ENCODE measurements at places on chromosomes 5 and 9.

DNA sequence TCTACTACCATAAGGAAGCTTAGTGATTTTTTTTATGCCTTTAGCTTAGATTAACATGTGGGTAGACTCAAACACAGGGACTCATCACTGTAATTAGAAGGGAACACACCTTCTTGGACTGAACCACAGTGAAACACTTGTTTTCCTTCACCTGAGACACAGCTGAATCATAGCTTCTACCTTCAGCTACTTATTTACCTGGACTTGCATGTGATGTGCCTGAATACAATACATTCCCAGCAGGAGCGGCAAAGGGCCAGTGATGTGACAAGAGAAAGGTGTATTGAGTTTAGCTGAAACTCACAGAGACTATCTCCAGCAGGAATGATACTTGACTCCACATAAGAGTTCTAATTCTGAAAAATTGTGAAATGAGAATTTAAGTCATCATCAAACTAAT, 37.8 kb downstream of the GRAMD2B start:
- DNase-seq, result no peak

GRCh38 chr9:87714819-87715218, 11.1 kb upstream of the CTSL start:
- DNase-seq, result no peak

DNA sequence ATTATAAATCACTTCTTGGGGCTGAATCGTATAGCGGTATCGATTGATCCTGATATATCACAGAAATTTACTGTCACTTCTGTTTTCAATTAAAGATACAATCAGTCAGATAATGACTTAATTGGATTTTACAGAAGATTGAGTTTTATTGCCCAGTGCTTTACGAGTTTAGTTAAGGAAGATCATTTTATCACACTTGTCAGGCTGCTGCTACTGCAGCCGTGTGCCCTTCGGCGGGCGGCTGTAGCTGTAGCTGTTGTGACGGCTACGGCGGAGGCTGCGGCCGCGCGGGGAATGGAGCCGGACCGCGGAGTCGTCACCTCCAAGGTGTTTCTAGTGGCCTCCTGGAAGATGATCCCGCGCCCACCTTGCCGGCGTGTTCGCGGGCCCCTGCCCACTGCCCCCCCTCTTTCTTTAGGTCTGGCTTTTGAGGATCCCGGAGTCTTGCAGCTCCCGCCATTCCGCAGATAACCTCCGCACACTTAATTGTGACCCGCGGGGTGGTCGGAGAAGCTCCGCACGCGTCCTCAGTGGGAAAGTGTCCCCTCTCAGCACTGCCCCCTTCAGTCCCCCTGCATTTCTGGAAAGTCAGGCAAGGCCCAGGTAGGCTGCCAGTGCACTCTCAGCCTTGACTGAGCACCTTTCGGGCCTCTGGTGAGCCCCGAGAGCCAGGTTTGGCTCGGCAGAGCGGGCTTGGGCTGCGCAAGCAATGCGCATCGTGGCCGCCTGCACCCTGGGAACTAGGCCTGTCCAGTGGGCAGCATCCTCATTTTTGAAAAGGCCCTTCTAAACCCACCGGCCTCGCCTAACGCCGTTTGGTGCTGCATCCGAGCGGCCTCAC, 6.9 kb upstream of the DMRT3 start:
- no peak for DNase-seq

- no peak for DNase-seq
These were observed 192.6 kb downstream of the ESM1 start for GRCh38 chr5:54792611-54793404.

DNA sequence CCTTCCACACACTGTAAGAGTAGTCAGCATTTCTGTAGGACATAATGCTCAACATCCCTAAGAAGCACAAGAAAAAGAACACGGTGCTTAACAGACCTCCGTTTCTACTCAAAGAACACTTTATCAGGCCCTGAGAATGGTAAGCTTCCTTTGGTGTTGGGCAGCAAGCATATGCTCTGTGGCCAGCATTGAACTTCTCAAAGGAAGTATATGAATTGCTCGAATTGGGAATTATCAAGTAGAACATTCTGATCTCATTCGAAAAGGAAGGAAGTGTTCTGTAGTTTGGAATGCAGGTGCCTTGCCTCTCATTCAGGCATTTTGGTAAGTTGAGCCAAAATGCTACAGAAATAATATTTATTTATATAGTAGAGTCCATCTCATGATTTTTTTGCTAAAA, 61.0 kb downstream of the C5 start:
- no peak for DNase-seq

GRCh38 chr5:123819833-123820232, 307.9 kb downstream of the CSNK1G3 start:
- DNase-seq, result no peak

DNA sequence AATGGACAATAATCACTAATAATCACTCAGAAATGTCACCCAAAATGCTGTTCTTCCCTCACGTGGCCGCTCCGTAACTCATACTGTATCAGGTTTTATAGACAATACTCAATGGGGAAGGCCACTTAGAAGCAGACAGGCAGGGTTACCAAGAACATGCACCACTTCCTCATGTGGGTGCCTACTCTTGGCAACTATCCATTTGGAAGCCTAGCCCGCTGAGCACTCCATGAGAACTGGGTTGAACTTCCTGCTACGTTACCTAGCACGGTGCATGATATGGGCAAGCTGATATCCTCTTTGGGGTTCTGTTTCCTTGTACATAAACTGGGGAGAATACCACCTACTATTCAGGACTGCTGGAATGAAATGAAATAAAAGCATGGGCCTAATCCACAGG, 14.3 kb downstream of the DAP start:
- DNase-seq, result no peak

GRCh38 chr5:88195636-88196035, 73.0 kb downstream of the TMEM161B start:
- DNase-seq, result no peak

- DNase-seq, result peak; percentile 65
These were observed 417 bp downstream of the SRD5A1 start for GRCh38 chr5:6633469-6634245.

GRCh38 chr5:137114529-137114928, 384.6 kb downstream of the SPOCK1 start:
- no peak for DNase-seq

DNA sequence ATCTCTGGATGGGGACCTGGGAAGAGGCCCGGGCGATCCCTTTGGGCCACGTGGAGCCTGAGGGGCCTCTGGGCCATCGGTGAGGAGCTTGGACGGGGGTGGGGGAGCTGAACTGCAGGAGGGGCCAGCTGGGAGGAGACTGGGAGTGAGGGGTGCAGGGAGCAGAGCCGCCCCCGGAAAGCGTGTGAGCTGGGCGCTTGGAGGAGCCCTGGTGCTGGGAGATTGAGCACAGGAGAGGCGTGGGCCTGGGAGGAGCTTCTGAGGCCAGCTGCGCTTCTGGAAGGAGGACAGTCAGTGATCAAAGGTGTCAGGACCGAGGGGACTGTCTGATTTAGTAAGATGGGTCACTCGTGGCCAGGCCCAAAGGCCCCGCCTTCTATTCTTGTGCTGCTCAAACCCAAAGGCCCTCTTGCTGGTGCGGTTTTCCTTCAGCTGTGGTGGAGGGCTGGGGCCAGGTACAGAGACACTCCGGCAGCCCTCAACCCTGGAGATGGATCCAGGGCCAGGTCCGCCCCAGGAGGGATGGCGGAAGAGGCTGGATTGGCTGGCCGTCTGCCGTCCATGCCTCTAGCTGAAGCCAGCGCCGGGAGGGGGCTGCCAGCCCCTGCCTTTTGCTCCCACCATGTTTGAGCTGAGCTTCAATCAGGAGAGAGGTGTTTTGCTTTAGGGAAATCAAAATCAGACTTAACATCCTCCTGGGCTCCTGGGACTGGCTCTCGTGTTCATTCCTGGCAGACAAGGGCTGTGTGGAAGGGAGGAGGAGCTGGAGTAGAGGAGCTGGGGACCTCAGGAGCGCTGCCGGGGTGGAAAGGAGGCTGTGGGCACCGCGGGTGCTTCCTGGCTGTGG, 21.6 kb downstream of the NCS1 start:
- peak; percentile 78 for DNase-seq

DNA sequence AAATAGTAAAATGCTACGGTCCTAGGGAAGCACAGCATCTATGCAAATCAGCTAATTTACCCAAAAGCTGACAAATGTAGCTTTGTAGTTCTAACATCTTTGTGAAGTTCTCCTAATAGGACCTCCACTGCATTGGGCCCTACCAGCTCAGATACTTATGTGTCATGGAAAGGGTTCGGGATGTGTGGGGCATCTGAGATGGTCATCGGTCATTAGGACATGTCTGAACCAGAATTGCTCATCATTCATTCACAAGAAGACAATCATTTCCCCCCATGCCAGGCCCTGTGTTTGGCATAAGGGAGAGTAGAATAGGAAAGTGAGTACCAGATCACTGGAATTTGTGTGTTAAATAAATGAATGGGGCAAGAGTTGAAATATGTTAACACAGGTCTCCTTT, 35.7 kb downstream of the PWWP2A start:
- DNase-seq, result no peak

GRCh38 chr5:65483546-65484346, 2.0 kb upstream of the ADAMTS6 start:
- DNase-seq, result no peak

DNA sequence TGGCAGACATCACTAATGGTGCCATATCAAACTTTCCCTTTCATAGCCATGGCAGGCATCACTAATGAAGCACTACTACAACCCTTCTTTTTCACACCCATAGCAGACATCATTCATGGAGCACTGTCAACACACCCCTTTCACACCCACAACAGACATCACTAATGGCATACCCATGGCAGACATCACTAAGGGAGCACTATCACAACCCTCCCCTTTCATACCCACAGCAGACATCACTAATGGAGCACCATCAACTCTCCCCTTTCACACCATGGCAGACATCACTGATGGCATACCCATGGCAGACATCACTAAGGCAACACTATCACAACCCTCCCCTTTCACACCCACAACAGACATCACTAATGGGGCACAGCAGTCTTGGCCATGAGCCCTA, 33.7 kb downstream of the LAMC3 start:
- no peak for DNase-seq

DNA sequence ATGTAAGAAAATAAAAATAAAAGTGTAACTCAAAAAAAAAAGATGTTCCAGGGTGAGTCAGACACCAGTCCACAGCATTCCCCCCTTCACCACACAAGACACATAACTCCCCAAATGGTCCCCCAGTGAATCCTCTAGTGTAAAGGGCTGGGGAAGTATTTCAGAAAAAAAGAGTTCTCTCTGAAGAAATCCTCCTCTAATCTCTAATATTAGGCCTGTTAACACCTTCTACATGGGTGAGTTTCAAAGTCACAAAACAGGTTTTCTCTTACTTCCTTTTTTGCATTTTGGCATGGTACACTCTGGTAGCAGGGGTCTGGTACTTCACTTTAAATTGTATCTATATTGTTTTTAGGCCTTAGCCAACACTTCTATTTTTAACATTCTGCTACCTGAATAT, 28.2 kb downstream of the RNF145 start:
- no peak for DNase-seq

GRCh38 chr9:117405950-117406705, 8.7 kb downstream of the ASTN2 start:
- DNase-seq, result no peak

DNA sequence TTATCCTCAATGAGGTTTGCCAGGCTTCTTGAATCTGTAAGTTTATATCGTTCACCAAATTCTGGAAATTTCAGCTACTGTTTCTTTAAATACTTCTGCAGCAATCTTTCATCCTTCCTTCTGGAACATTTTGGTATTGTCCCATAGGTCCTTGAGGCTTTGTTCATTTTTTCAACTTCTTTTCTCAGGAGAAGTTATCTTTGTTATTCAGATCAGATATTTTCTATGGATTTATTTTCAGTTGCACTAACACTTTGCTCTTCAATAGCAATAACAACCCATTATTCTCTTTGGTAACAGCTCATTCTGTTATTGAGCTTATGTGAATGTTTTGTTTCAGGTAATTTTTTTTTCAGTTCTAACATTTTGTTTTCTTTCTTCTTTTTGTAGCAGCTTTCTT, 13.5 kb downstream of the SNX2 start:
- no peak for DNase-seq

DNA sequence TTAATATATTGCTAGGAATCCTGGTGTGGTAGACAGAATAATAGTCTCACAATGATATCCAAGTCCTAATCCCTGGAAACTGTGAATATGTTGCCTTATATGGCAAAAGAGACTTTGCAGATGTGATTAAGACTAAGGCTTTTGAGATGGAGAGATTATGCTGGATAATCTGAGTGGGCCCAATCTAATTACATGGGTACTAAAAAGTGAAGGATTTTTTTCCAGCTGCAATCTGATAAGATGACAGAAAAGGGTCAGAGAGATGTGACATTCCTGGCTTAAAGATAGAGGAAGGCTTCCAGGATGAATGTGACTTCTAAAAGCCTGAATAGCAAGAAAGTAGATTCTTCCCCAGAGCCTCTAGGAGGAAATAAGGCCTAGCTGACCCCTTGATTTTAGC, 80.7 kb upstream of the MPDZ start:
- DNase-seq, result no peak

DNA sequence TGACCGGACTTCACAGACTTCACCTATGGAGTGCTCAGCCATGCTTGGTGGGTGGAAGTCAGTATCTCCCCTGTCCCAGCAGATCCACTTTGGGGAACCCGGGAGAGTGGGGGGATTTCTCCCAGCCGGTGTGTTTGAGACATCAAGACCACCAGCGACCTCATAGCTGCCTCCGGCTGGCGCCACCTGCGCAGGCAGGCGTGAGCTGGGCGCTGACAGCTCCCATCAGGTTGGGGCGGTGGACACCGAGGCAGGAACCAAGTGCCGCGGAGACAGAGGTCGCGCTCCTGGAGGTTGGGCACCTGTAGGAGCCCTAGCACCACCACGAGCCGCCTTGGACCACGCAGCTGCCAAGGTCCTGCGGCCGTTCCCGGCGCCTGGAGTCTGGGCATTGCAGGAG, 124.0 kb upstream of the LARP1 start:
- no peak for DNase-seq

DNA sequence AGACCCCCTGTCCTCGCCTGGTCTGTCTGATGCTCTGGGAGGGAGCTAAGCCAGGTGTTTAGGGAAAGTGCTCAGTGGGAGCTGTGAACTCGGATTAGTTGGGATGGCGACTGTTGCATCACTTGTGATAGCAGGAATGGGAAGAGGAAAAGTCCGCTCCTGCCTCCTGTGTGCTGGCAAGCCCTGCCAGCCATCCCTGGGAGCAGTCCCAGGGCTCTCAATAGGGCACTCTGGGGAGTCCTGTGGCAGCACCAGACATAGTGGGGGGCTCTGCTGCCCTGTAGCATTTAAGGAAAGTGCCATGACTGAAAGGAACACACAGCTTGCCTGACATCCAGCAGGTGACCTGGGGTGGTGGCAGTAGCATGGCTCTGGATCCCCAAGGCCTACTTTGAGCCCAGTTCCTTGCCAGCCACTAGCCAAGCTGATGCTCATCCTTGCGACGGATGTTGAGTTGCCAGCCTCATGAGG, 81.5 kb downstream of the AMBP start:
- DNase-seq, result no peak

- DNase-seq, result no peak
These were observed 77.4 kb downstream of the KCNIP1 start for GRCh38 chr5:170581211-170581610.

- DNase-seq, result no peak
These were observed 8.8 kb downstream of the ZNF608 start for GRCh38 chr5:124737651-124738050.
